Pons (tissue), 1 donor: ENCODE measurements at places on chromosomes 4 and X.

DNA sequence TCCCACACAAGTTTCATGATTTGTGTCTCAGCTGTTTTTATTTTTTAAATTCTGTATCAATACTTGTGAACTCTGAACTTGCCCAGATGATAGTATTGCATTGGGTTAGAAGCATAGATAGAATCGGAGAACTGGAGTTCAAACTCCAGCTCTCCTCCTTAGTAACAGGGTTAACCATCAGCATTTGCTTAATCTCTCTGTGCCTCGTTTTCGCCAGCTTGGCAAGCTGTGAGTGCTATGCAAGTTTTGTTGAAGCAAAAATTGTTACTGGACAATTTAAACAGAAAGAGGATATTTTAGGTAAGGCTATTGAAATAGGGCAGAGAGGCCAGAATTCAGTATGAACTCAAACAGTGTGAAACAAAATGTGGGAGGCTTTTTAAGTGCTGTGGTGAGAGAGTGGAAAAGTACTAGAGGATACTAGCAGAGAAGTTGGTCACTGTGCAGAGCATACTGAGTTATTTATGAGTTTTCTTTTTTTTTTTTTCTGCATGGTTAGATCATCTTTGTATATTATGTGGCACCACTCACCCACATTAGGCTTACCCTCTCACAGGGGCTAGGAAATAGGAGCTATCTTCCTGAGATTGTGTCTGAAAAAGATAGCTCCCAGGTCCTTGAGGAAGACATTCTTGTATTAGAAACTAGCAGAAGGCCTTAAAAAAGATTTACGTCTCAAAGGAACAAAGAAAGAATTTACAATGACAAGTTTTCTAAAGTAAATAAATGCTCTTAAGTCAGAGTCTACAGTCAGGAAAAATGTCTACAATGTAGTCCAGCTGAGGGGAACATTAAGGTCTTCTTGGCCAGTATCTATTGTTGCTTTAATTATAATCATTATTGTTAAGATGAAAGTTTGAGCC, 1126.6 kb downstream of the FAT4 start:
- no peak for DNase-seq

- no peak for DNase-seq
Observed at GRCh38 chr4:153464068-153464467, 2.1 kb upstream of the TMEM131L start.

- DNase-seq = no peak
Observed at GRCh38 chr4:118139241-118139640, 105.0 kb downstream of the NDST3 start.

DNA sequence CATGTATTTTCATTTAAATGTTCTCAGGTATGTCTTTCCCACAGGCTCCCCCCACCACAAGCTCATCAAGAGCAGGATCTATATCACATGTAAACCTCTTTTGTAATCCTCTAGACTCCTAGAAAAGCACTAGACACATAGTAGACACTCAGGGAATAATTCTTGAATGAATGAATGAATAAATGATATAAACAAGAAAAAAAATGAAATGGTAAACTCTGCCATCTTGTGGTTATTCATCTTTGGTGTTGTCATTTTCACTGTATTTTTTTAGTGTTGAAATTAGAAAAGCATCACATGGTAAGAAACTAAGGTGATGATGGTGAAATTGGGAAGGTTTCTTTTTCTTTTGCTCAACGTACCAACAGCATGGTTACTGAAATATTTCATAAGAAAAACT, 34.2 kb upstream of the C1GALT1C1 start:
- DNase-seq = peak; percentile 5

DNA sequence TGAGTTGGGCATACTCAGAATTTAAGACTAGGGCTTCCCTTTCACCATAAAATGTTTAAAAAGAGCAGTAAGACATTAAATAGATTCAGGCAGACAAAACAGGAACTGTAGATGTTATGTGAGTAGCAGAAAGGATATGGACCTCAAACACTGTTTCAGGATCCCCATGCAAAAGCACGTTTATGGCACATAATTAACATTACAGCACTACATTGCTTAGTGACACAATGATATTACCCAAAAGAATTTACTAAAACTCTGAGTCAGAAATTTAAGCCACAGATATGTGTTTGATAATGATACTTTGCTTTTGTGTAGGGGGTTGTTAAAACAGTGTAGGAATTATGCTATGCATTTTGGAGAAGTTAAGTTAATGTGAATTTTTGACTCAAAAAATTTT, 266.3 kb downstream of the PDGFC start:
- no peak for DNase-seq

DNA sequence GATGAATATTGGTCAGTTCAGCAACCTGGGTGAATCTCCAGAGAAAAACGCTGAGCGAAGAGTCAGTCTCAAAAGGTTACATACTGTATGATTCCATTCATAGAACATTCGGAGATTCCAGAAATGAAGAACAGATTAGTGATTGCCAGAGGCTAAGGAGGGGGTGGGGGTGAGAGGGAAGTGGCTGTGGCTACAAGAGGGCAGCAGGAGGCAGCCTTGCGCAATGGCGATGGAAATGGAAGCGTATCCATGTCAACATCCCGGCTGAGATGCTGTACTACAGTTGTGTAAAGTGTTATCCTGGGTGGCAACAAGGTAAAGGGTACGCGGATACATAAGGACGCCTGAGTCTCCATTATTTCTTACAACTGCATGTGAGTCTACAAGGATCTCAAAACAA, 18.0 kb downstream of the LYAR start:
- DNase-seq = no peak

DNA sequence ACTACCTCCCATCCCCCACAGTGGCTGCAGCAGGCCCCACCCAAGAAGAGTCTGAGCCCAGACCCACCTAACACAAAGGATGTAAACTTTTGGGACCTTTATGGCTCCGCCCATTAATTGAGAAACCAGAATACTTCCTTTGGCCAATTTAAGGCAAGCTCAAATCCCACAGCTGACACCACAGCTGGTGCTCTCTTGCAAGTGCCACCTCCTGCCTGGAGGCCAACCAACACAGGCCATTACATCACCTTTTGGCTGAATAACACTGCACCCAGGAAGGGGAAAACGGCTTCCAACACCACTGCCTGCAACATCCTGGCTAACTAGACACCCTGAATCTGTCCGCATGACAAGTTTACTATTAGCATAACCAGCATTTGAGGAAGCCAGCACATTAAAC, 248.8 kb downstream of the PRDM5 start:
- DNase-seq = no peak

DNA sequence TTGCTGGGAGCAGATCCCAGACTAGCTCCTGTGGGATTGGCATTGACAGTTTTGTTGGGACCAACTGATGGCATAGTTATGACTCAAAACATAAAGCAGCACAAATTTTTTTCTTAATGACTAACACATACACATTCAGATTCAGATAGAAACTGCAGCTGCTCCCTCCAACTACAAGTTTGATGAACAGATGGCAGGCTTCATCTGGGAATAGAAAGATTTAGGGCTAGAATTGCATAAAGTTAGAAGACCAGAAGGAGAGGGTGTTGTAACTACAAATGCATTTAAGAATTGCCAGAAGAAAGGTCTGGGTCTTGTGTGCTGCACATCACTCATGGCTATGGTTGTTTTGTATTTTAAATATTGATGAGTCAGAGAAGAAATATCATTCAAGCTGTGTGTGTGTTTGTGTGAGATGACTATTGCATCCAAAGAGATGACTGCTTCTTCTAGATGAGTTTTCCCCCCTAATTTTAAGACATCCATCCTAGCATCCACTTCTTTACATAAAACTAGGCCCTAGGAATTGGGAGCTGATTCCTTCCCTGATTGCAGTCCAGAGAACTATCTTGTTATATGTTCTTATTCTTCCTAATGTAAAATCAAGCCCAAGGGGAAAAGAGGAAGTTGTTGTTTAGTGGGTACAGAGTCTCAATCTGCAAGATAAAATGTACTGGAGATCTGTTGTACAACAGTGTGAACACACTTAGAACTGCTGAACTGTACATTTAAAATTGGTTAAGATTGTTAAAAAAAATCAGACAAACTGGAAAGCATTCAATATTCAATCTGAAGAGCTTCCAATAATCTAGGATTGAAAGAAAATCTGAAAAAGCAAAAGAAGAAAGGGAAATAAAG, 175.1 kb downstream of the PARM1 start:
- DNase-seq = peak; percentile 8
